ENCODE measurements at places on chromosomes 12 and 14.

DNA sequence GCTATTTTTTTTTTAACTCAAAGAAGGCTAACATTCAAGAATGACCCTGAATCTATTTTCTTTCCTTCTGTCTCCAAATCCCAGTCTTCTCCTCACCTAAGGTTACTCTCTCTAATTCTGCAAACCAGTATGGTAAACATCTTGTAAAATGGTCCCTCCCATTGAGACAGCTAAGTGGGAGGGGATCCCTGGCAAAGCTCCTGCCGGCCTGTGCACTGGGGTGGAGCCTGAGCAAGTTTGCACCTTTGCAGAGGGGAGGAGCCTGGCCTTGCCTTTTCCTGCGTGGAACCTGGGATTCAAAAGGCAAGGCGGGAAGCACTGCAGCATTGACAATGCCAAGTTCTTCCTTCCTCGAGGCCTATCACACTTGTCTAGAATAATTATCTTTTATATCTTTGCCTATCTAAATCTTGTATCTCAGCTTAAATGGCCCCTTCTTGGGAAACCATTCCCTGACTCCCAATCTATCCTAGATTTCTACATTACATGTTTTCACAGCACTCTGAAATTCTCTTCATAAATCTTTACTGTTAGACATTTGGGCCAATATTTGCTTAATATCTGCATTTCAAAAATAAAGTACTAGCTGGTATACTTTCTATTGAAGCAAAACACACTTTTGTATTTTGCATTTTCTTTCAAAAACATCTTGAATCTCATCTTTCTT lies 83.0 kb downstream of the EPS8 start:
- no peak for DNase-seq

DNA sequence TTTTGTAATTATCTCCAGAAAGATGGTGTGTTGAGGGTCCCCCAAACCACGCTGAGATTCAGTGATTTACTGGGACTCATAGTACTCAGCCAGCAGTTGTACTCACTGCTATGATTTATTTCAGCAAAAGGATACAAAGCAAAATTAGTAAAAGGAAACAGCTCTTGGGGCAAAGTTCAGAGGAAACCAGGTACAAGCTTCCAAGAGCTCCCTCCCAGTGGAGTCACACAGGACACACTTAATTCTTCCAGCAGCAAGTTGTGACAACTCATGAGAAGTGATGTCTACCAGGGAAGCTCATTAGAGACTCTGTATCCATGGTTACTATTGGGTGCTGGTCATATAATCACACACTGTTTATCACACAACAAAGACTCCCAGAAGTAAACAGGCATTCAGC lies 38.7 kb downstream of the TTC8 start:
- no peak for DNase-seq

- DNase-seq = no peak
These were observed 139.7 kb downstream of the KCNH5 start for GRCh38 chr14:62905566-62905965.

DNA sequence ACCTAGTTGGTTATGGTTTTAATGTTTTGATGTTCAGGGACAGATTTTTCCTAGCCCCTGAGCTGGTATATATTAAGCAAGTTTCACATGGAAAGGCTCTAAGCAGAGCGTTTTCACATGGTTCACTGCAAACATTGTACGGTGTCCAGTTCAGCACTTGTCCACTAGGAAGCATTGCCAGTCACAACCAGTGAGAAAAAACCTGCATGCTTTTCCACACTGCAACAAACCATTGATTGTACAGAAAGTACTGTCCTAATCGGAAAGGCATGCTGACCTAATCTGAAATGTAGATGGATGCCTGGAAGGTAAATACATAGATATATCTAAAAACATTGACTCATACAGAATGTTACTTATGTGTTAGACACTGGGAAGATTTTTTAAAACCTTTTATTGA lies 25.0 kb upstream of the NPAS3 start:
- DNase-seq = no peak

GRCh38 chr12:4289231-4289878 lies 15.8 kb downstream of the CCND2 start:
- DNase-seq = no peak
